T-helper 1 cell (primary cell): ENCODE measurements at places on chromosomes 7 and 10.

GRCh38 chr7:55502858-55503440 lies 69.4 kb downstream of the VOPP1 start:
- DNase-seq = no peak

GRCh38 chr10:24177636-24178035 lies 31.3 kb upstream of the KIAA1217 start:
- no peak for DNase-seq

- no peak for DNase-seq
These were observed 131.1 kb downstream of the ELAPOR2 start for GRCh38 chr7:86928308-86928707.

- no peak for DNase-seq
These were observed 105.7 kb upstream of the YAE1 start for GRCh38 chr7:39460486-39460885.

DNA sequence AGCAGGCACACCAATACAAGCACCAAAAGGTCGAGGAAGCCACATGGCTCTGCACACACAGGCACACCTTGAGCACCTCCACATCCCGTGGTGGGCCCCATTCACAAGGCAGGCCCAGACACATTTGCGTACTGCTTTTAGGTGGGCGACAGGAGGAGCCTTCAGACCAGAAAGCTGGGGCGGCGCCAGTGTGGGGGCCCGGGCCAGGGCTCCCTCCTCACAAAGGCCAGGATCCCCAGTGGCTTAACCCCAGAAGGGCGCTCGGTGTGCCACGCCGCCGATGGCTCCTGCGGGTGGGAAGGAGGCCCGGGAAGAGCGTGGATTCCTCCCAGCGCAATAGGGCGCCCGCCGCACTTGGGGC lies 2.8 kb upstream of the SMARCD3 start:
- DNase-seq = no peak

- no peak for DNase-seq
These were observed 32.8 kb downstream of the NUDT5 start for GRCh38 chr10:12162927-12163326.

DNA sequence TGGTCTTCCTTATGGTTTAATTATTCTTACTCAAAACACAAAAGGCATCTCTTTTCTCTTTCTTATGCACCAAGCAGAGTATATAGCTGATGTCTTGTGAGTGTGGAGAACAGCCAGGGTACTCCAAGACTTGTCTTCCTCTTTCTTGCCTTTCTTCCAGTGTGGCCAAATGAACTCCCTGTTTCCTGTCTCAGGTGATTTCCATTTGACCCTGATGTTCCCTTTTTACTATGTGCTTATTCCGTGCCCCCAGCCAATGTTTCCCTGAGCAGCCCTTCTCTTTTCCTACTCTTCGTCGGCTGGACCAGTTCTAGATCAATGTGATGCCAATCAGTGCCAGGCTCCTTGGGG lies 12.6 kb downstream of the OR9A4 start:
- DNase-seq = no peak

DNA sequence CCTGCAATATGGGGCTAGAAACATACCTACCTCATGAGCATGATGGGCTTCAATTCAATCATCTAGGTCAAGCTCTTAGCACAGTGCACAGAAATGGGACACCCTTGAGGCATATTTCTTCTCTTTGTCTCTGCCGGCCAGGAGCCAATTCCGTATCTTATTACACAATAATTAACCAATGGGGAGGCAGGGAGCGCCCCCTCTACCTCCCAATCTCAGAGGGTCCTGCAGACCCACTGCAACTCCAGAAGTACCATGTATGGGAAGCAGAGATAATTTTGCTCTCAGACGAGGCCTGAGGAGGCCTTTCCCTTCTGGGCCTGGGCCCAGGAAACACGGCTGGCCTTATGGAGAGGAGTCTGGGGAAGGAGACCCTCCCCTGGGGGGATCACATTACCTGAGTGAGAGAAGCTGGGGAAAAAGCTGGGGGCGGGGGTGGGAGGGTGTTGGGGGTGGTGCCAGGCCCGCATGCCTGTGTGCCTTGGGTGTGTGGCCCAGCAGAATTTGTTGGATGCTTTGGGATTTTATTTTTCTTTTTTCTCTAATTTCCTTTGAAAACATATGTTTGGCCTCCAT lies 155.5 kb downstream of the UBE2H start:
- DNase-seq = no peak

DNA sequence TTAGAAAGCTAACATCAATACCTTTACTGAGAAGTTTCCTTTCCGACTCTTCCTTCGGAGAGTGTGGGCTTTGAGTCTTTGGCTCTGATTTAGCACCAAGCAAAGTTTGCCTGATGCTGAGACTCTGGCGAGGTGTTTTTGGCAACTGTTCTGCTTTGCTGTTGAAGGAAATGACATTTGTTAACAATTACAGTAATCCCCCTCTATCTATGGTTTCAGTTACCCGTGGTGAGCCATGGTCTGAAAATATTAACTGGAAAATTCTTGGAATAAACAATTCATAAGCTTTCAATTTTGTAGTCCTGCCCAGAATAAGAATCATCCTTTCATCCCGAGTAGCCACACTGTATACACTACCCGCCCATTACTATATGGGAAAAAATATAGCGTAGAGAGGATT lies 126.3 kb downstream of the ARHGAP21 start:
- no peak for DNase-seq

DNA sequence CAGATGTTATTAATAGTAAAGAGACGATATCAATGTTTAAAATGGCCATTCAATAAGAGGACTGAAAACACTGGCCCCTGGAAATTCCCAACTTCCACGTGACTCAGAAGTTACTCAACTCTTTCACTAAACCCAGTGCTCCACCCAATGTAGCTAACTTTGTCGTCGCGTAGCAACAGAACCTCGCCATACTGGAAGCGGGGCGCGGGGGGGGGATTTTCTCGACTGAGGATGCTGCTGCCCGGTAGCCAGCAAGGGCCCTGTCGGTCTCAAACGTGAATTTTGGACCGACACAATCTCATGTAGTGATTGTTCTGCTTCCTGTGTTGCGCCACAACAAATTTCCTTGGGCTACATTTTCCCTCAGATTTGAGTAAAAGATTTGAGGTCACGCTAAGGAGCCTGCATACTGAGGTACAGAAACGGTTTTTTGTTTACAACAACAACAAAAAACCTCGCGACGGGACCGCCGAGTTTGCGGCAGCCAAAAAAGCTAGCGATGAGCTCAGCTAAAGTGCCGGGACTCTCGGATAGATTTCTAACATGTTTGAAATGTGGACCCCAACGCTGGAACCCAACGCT lies 977 bp upstream of the SFR1 start:
- DNase-seq = peak; percentile 86

DNA sequence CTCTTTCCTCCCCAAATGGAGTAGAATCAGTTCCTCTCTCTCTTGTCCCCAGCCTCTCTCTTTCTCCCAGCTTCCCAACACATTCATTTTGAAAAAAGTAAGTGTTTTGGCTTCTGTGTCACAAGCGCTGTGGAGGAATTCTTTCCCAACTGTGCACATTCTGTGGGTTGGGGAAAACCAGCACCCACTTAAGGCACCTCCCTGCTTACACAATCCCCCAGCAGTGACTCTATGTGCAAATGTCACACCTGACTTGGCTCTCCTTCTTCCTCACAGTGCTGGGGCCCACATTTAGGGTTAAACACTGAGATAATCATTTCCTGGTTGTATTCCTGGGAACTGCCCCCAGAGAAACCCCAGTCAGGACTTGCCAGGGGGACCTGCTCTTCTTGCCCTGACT lies 358.1 kb upstream of the ZNF32 start:
- DNase-seq = no peak

DNA sequence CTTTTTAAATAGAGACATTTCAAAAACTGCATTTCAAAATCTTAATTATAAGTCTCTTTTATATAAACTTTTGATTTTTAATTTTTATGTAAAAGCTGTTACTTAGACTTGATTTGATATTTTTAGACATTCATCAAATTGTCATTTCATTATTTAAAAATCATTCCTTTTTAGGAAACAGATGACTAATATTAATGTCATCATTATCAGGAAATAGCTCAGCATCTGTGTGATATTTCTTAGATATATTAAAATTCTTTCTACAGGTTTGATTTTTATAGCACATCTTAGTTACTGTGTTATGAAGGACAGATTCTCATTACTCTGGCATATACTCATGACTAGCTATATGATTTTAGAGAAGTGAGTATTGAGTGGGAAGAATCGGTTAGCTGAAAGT lies 17.2 kb downstream of the RUNDC3B start:
- no peak for DNase-seq

- DNase-seq = no peak
These were observed 270.5 kb upstream of the PODXL start for GRCh38 chr7:131826960-131827359.

GRCh38 chr10:104085801-104086400 lies at the start of gene COL17A1:
Gene COL17A1 (minus strand): TSS chr10:104085880. CDS start chr10:104080673, 5,207 bp downstream.
- no peak for DNase-seq

DNA sequence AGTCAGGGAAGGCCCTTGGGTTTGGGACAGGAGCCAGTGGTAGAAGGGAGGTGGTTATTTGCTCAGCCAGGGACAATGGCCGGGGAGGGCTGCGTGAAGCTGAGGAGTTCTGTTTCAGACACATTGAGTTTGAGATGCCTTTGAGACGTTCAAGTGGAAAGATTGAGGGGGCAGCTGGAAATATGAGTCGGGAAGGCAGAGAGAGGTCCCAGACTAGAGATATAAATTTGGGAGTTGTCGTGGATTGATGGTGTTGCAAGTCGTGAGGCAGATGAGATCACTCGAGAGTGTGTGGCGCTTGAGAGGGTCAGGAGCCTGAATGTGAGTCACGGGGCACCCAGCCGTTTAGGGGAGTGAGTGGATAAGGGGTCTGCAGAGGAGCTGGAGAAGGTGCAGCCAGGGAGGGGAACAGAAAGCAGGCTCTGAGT lies 73.3 kb downstream of the ZMIZ1 start:
- no peak for DNase-seq

- no peak for DNase-seq
These were observed 54.0 kb downstream of the MALSU1 start for GRCh38 chr7:23353172-23353571.

DNA sequence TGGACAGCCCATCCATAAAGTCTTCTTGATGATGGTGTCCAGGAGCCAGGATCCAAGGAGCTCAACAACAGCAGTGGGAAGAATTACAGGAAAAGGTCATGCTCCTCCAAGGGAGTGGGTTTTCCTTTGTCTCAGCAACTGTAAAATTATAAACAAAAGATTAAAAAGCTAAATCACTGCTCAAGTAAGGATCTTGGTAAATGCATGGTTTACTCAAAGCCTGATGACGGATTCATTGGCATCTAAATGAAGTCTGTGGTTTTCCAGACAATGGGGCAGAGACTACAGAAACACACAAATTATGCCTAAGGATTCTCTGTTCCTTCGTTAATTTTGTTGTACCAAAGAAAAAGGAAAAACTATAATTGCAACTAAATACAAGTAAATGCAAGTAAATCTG lies 36.4 kb upstream of the DLX6 start:
- no peak for DNase-seq

DNA sequence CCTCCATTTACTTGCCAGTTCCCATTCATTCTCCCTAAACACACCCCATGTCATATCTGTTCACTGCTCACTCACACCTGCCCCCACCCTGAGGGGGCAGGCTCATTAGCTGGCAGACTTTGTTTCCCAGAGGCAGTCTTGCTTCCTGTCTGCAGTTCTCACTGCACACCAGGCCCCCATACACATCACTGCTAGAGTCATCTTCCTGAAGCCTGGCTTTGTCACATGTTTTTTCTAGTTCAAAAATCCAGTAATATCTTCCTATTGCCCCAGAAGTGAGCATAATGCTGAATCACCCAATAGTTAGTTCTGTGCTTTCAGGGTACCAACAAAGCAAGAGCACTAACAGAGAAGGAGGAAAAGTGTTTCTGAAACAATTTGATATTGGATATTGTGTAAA lies 1.9 kb downstream of the LRRC72 start:
- DNase-seq = no peak

DNA sequence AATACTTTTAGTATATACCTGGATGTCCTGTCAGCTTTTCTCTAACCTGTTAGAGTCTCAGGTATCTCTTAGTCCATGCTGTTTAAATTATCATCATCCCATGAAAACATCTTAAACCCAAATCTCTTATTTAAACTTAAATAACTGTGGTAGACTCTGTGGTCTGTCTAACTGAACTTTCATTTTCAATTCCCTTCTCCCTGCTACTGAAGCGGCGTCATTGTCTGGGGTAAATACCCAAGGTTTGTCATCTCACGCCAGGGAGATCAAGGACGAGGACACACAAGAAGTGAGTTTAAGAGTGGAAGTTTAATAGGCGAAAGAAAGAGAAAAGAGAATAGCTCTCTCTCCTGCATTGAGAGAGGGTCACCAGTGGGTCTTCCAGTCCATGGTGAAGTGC lies 804.4 kb upstream of the CELF2 start:
- DNase-seq = no peak

GRCh38 chr10:62528441-62528840 lies 154.3 kb downstream of the ZNF365 start:
- DNase-seq = no peak

DNA sequence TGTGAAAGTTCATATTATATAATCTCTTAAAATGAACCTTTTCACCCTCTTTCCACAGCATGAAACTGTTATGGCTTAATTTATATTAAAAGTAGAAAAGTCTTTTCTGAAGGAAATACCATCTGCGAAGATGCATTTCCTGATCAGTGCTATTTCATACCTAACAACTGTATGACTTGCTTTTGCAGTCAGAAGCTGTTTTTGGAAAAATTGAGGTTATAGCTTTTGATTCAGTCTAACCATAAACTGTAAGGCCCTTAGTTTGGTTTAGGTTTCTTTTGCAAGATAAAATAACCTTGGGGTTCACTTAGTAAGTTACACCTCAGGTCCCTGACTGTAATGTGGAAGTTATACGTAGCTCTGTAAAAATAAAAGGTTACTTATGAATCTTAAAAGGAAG lies 22.7 kb upstream of the PARP12 start:
- DNase-seq = no peak

DNA sequence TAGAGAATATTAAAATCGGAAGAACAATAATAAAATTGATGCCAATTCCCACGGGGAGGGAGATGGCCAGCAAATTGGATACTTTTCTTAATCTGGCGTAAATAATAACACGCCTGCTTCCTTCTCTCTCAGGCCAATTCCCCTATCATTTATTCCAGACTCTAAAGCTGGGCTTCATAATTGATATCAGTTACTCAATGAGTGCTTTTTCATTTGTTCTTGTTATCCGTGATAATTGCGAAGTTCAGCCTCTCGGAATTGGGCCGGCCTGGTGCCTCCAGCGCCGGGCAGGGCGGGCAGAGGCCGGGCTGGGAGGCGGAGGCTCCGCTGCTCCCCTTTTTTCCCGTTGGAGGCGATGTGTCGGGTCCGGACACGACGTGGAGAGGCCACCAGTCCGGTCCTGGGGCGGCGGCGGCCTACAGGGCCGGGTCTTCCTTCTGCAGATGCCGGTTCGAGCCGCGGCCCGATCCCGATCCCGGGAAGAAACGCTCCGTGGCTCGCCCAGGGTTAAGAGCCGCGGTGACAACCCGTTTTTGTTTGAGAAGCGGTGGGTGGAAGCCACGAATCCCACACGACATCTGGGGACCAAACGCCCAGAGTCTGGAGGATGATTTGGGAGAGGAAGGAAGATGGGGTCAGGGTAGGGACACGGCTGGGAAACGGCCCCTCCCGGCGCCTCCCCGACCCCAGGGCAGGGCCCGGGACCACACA lies 13.6 kb downstream of the UNCX start:
- no peak for DNase-seq

- no peak for DNase-seq
These were observed 30.5 kb downstream of the GRK5 start for GRCh38 chr10:119237722-119238436.

- DNase-seq = no peak
These were observed 438.8 kb upstream of the C7orf33 start for GRCh38 chr7:148151778-148152177.
